Upper lobe of left lung (tissue), 6 donors: ENCODE measurements at places on chromosomes 3 and 15. TPM values are rescaled to one million over a fixed set of nuclear protein-coding genes. Genes with fewer than 3 reads are reported as not detected.

FES gene
- total RNA-seq, result 138 TPM

UCN2 gene
- not detected for total RNA-seq

ZNF385D gene
- total RNA-seq, result 0.76 TPM

IGDCC3 gene
- total RNA-seq, result not detected

MAN2C1 gene
- 173 TPM for total RNA-seq

PLCH1 gene
- 14.5 TPM for total RNA-seq

USF3 gene
- 17.5 TPM for total RNA-seq

SOX14 gene
- not detected for total RNA-seq

RNU5B-1 gene
- not detected for total RNA-seq

TERC gene
- 73.8 TPM for total RNA-seq

RASGRF1 gene
- 51.8 TPM for total RNA-seq

KLHL40 gene
- total RNA-seq, result not detected

GOLGA8S gene
- not detected for total RNA-seq

TUSC7 gene
- total RNA-seq, result not detected

HTR3E gene
- total RNA-seq, result not detected

TTC23 gene
- total RNA-seq, result 12.5 TPM

CYP1A2 gene
- not detected for total RNA-seq

UACA gene
- 32.9 TPM for total RNA-seq

SI gene
- not detected for total RNA-seq
